ENCODE measurements at places on chromosomes 3 and 15.

DNA sequence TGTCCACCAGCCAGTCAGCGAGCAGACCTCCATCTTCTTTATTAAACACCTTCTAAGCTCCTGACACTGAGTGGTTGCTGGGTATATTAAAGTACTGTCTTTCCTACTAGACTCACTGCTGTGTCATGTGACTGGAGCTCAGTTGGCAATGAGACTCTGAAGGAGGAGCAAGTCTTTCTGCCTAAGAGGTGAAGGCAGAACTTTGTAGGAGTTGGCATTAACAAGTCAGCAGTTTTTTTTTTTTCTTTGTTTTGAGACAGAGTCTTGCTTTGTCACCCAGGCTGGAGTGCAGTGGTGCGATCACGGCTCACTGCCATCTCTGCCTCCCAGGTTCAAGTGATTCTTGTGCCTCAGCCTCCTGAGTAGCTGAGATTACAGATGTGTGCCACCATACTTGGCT, 62.2 kb downstream of the ABHD5 start:
- no peak for DNase-seq

DNA sequence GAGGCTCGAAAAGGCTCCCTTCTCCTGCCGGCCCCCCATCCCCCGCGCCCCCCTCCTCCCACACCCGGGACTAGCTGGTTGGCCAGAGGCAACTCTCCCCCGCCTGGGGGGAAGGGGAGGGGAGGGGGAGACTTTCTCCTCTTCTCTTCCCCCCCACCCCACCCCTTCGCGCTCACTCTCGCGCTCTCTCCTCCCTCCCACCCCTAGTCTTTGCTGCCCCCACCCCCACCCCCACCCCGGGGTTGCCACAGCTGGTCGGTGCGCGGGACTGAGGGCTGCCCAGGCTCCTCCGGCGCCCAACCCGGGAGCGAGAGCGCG, 710 bp downstream of the MECOM start:
- DNase-seq, result no peak

- no peak for DNase-seq
These were observed 23.8 kb downstream of the HOMER2 start for GRCh38 chr15:82928711-82929110.

DNA sequence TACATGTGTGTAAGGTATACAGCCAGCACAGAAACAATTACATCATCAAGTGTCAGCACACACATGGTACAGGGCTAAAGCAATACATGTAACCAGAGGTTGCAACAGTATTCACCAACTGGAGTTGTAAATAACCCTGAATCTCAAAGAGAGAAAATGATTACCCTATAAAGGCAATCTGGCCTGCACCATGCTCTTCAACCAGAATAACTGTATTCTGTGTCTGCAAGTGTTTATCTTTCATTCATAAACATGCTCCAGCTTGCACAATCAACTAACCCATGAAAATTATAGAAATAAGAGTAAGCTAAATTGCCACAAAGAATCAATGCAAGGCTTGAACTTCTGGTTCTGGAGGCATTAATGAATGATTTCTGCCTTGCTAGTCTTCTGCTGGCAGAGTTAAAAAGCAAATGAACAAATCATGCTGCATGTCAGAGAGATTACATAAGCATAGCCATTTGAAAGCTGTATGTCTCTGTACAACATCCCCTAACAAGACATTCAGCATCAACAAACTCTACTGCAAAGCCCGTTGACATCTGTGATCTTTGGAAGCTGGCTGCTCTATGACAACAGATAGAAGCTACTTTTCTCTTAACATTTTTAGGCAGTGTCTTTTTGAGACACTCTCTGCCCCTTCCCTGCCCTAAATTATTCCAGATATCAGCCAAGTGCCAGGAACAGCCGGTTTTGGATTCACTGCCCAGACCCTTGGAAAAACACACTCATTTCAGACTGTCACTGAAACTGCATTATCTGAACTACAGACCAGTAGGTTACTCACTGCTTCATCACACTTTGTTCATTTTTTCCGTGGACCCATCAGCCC, 871.0 kb downstream of the OTOL1 start:
- no peak for DNase-seq

- no peak for DNase-seq
These were observed 81.0 kb upstream of the BNC1 start for GRCh38 chr15:83365370-83365938.

DNA sequence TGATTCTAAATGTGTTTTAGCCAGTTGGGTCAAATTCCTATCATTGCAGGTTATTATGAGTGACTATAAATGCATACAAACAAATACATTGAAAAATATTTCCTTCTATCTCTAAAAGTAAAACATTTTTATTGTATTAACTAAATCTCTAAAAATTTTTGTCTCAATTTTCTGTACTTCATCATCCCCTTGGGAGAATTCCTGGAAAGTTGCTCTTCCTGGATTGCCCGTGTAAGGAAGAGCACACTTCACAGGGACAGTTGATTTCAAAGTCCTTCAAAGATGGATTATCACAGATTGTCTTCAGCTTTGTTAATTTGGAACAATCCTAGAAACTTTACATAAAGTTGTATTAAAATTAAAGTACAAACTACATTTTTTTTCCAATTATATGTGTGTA, 595.6 kb downstream of the ROBO1 start:
- DNase-seq, result no peak

DNA sequence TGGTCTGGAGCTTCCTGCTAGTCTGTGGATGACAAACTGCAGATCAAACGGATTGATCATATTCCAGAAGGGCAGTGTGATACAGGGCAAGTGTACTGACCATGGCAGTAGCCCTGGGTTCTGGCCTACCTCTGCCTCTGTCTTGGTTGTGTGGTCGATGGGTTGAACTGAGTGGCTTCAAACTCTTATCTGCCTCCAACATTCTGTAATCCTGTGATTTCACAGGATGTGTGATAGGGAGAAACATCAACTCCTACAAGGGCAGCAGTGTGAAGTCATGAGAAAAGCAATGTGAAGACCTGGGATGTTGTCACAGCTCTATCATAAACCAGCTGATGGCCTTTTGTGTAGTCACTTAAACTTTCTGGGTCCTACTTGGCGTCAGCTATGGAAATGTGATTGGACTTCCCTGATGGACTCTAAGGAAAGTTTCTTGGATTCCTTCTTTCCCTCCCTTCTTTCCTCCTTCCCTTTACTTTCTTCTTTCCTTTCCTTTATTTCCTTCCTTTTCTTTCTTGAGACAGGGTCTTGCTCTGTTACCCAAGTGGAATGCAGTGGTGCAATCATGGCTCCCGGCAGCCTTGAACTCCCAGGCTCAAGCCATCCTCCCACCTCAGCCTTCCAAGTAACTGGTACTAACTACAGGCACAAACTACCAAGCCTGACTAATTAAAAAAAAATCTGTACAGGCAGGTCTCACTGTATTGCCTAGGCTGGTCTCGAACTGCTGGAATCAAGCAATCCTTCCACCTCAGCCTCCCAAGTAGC, 114.8 kb downstream of the BBX start:
- no peak for DNase-seq

- DNase-seq, result no peak
These were observed 168.0 kb upstream of the SMAD3 start for GRCh38 chr15:66897416-66897815.

GRCh38 chr3:93843981-93844380, 129.7 kb downstream of the PROS1 start:
- DNase-seq, result peak; percentile 23

DNA sequence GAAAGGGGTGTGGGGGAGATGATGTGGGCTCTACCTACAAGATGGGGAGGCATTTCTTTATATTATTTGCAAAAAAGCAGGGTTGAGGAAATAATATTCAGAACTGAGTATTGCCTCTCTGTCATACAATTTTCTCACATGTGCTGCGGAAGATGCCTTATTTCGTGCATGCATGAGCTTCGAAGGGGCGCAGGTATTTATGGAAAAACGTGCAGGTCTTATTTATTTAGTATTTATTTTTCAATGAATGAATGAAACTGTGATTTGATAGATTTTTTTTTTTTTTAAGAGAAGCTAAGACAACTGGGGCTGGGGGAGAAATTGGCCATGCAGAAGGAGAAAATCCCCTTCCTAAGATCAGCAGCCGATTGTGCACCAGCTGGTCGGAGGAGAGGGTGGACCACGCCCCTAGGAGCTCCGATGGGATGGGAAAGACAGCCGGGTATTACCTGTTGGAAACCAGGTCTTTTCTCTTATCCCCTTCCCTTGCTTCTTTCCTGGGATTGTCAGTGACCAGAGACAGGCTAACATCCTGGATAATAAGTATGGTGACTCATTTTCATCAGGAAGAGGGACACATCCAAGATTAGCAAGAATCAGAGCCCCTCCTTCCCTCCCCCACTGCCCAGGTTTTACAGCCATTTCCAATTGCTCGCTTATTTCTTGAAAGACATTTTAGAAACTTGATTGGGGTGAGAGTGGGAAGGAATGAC, 875 bp downstream of the GAP43 start:
- no peak for DNase-seq

DNA sequence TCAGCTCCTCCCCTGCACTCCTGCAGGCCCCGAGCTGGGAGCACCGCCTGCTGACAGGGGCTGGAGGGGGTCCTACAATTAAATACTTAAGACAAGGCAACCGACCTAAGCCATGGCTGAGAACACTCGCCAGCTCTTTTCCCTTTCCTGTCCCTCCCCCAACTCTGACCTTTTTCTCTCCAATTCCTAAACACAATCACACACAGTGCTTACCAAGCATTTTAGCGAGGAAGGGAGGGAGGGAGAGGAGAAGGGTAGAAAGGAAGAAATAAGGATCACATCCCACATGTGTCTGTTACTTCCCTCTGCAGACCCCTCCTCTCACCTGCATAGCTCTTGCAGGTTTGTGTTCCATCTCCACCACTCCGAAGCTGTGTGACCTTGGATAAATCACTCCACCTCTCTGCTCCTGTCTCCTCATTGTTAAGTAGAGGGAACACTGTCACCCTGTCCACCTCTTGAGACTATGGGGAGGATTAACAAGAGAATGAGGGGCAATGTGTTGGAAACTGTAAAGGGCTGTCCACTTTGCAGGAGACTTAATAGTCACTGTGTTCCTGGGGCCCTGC, 63.6 kb downstream of the CYP11A1 start:
- no peak for DNase-seq

DNA sequence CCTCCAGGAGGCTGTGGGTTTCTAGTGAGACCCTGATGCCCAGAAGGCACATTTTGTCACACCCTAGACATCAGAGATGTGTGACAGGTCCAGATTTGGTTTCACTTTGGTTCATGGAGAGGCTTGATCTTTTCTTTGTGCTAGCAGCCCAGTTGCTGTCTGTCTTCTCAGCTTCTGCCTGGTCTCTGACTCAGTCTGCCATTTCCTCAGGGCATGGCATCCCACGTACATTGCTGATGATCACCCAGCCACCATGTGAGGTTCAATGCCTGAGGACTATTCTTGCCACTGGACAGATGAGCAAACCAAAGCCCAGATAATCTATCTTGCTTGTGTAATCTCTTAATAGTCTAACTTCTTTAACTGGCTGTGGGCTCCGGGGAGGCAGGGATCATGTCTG, 144.9 kb upstream of the MRPS22 start:
- DNase-seq, result no peak

- DNase-seq, result no peak
These were observed 988.1 kb downstream of the FHIT start for GRCh38 chr3:60263191-60263590.

DNA sequence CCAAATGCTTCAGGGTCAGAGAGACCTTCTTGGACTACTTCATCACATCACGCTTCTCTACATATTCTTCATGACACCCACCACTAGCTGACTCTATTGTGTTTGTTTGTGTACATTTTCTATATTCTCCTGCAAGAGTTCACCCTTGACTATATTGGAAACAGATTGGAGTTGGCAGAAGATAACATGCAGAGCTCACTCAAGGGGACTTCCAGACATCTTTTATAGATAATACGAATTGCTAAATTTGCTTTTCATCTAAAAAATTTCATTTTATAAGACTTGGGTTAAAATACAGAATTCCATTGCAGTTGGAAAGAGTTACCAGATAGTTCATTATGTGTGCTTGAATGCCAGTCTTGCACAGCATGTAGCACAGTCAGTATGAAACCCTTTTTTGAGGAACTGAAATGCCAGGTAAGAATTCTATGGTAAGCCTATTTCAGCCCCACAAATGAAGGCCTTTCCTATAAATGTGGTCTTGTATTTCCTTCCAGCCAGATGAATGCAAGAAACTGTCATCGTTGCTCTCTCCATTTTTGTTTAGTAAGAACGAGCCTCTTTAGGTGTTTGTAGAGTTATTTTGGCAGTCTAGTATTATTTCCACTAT, 177.6 kb downstream of the GHSR start:
- DNase-seq, result no peak

GRCh38 chr15:42591238-42591934, 16.0 kb downstream of the STARD9 start:
- peak; percentile 60 for DNase-seq

- DNase-seq, result peak; percentile 65
These were observed 72.5 kb downstream of the FOXP1 start for GRCh38 chr3:71511037-71511436.

DNA sequence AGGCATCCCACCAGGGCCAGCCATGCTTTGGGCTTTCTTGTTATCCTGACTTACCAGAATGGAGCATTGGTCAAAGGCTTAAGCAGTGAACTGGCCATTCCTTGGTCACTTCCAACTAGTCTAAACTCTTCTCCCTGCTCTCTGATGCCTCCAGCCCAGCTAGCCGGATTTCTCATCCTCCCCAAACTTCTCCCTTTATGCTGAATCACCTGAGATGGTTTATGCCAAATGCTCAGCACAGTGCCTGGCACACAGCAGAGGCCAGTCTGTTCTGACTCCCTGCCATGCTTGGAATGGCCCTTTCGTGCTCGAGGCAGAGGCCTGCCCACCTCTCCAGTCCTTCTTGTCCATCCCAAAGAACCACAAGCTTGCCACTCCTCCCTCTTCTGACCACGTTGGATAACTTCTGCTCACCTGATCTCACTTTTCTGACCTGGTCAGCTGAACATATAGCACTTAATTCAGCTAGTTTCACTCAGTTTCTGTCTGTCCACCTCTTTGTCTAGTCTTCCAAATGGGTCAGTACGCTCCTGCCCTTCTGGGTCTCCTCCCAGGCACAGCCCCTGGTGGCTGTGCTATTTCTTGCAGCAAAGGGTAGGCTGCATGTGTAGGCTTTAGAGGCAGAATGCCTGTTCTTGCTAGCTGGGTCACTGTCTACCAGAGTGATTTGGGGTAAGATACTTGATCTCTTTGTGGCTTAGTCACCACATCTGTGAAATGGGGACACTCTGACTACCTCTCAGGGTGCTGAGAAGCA, 2.2 kb upstream of the RBP1 start:
- no peak for DNase-seq

DNA sequence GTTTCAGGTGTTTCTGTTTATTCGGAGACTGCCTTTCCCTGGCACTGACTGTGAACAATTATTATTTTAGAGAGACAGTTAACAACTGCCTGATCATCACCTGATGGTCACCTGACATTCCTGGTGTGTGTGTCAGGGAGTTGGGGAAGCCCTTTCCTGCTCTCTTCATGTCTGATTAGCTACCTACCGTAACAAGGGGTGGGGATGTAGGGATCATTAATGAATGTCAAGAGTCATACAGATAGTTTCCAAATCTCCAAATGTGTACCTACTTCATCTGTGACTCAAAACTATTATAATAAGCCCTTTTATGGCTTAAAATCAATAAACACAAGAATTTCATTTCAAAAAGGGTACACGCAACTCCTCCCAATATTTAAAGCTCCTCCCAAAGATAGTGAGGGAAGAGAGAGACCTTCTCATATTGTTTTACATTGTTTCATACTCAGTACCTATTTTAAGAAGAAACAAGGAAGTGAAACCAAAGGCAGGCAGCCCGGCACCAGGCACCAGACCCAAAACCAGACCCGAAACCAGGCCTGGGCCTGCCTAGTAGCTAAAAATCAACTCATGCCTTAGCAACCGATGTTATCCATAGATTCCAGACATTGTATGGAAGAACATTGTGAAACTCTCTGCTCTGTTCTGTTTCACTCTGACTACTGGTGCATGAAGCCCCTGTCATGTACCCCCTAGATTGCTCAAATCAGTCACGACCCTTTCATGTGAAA, 844.9 kb upstream of the ALCAM start:
- no peak for DNase-seq
